ENCODE measurements at places on chromosomes 2 and 18.

DNA sequence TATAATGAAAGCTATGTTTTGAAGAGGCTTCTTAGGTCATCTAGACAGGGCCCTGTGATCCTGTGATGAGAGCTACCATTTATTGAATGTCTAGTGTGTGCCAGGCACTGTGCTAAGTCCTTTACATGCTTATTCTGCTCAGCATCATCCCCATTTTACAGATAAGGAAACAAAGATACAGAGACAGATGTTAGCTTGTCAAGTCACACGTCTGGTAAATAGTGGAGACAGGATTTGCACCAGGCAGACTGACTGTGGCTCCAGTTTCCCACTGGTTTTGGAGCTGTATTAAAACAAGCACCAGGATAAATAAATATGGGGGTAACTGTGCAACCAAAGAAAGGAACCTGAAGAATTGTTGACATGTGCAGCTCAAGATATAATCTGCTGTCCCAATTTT, 19.2 kb upstream of the EML6 start:
- no peak for DNase-seq

DNA sequence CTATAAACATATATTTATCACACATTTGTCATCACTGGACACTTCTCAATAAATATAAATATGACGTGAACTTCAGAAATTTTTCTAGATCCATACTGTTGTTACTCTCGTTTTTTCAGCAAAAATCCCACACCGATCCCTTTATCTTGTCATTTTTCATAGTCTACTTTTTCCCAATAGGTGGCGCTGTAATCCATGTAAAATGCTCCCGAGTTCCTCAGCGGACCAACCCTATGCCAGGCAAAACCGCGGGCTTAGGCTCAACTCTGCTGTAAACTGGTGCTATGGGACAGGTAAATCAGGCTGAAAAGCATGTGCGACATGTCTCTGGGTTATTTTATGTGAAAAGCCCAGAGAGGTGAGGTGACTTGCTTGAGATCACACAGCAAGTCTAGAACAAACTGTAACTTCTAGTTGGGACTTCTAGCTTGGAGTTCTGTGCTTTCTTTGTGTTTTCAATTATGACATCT, 104.0 kb downstream of the COBLL1 start:
- no peak for DNase-seq

GRCh38 chr2:237898057-237898414, 38.6 kb downstream of the RAMP1 start:
- no peak for DNase-seq

- DNase-seq, result no peak
Observed at GRCh38 chr18:57589161-57589560, 2.7 kb upstream of the FECH start.

GRCh38 chr2:61268249-61268648, 106.3 kb downstream of the C2orf74 start:
- DNase-seq, result no peak

- no peak for DNase-seq
Observed at GRCh38 chr2:113183264-113183663, 9.5 kb downstream of the PSD4 start.

DNA sequence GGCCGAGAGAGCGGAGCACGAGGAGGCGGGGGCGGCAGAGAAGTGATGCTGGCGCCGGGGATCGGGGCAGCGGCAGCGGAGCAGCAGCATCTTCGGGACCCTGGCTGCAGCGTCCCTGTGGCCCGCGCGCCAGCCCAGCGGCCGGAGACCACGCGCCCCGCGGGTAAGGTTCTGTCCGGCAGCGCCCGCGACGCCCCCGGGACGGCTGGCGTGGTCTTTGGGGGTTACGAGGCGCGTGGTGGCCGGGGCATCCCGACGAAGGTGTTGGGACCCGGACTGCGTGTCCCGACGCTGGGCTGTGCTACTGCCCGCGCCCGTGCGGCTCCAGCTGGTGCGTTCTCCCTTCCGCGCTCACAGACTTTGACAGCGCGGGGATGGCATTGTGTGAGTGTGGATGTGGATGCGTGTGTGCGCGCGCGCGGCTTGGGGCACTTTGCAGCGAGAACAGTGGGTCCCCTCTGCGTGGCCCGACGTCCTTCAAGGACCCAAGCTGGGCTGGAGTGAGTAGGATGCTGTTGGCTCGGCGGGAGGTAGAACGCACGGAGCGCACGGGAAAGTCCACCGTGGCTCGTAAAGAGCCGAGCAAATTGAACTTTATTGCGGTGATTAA, 405.0 kb downstream of the XIRP2 start:
- DNase-seq, result peak; percentile 5

DNA sequence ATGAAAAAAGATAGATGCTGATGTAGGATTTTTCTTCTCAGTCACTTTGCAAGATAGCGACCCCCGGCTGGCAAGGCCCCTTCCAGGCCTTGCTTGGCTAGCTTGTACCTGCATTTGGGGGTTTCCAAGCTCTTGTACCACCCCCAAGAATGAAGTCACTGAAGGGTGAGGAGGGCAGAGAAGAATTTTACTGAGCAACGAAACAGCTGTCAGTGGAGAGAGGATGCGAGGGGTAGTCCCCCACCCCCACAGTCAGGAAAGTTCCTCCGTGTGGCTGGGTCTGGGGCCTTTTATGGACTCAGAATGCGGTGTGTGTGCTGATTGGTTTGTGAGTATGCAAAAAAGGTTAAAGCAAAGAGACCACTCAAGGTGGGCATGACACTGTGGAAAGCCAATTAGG, 382.0 kb downstream of the GPD2 start:
- DNase-seq, result no peak

- DNase-seq, result no peak
Observed at GRCh38 chr2:54665436-54665856, 58.0 kb upstream of the EML6 start.

GRCh38 chr18:32730620-32731091, 42.2 kb downstream of the KLHL14 start:
- no peak for DNase-seq

DNA sequence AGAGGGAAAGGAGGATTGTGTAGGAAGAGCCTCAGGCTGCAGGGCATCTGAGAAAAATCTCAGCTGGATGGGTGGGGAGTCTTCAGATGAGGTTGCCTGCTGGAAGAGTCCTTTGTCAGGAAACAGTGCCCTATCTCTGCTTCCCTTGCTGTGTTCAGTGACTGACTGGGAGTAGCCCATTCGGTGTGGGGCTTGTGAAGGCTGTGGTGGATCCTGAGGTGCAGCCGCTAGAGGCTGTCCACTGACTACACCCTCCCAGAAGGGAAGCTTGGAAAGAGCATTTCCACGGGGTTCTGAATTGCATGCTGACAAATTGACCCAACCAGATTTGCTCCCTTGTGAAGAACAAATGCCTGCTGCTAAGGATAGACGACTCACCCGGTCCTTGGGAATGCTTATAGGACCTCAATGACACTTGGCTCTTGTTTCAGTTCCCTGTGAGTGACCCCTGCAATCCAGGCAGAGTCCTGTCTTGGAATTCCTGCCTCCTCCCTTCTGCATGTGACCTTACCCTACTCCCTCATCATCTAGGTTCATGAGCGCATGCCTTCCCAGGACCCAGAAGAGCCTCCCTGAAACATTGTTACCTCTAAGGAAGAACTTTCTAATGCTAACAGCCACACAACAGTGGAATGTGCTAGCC, 109.7 kb upstream of the FAM136A start:
- no peak for DNase-seq

DNA sequence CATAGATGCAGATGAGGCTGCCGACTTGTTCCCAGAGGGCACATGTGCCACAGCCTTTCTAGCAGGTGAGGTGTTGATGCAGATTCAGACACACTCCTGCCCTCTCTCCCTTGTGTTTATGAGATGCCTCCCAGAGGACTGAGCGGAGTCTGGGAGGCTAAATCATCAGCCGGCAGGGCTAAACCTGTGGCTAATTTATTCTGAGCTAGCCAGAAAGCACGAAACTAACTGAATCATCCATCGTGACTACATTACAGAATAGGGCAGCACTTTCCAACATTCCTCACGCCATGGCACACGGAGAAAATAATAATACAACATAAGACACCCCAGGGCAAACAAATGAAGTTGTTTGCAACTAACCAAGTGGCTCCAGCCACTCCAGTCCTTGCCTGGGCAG, 101.7 kb upstream of the FZD7 start:
- DNase-seq, result no peak

GRCh38 chr2:19868224-19868623, 33.6 kb downstream of the TTC32 start:
- DNase-seq, result no peak

GRCh38 chr2:130766711-130767407, 11.5 kb downstream of the AMER3 start:
- no peak for DNase-seq

DNA sequence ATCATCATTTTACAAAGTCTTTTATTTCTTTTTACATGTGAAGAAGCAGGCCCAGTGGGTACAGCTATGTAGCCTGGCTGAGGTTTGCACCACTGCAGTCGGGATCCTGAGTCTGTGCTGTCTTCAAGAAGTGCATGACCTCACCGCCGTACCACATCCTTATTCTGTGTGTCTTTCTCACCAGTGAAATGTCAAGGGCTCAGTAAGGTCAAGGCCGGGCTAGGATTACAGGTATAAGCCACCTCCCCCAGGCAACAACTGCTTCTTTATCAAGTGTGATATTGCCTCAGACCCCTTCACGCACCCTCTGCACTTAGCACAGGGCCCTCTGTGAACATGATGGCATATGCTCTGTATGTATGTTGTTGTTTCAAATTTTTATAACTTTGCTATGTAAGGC, 76.7 kb downstream of the PIEZO2 start:
- DNase-seq, result no peak

DNA sequence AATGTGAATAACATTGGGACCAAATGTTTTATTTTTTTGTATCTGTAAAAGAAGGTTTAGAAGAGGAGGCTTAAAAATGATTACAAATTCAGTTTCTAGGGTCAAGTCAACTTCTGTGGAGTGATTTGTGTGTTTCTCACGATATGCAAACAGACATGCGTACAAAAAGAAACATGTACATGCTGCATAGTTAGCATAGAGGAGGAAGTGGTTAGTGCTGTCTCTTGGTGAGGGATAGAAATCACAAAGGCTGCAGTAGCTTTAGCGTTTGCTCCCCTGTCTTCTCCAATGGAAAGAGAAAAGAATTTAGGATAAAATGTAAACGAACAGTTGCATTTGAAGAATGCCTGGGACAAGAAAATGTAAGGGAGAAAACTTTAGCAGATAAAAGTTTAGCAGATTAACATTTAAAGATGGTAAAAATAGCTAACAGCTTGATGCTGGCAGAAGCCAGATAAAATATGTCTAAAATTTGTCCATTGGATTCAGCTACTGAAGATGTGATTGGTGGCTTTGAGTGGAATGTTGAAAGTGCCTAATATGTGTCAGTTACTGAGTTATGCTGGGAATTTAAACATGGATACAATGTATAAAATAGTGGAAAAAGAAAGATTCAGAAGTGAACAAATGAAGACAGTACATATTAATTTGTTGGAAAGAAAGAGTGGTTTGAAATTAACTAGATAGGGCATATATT, 44.9 kb downstream of the MALT1 start:
- no peak for DNase-seq

DNA sequence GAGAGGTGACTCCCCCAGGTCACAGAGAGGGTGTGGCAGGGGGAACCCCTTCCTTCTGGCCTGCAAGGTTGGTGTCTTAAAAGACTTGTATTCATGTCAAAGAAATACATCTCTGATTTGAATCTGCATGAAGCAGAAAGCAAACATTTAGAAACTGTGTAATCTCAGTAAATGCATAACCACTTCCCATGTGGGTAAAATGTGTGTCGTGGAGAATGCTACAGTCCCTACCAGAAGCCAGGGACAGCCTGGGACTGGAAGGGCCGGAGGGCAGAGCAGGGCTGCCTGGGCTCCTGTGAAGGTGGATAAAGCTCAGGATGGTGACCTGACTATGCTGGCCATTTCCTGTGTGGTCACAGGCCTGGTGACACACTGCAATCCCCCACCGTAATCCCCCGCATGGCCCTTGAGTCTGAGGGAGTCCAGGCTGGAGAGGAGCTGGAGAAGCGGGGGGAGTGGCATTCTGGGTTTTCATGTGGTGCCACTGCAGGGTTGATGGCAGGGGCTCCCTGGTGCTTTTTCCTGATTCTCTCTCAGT, 102.2 kb downstream of the LRRC30 start:
- no peak for DNase-seq

GRCh38 chr2:51662187-51662586, 630.3 kb upstream of the NRXN1 start:
- DNase-seq, result no peak

DNA sequence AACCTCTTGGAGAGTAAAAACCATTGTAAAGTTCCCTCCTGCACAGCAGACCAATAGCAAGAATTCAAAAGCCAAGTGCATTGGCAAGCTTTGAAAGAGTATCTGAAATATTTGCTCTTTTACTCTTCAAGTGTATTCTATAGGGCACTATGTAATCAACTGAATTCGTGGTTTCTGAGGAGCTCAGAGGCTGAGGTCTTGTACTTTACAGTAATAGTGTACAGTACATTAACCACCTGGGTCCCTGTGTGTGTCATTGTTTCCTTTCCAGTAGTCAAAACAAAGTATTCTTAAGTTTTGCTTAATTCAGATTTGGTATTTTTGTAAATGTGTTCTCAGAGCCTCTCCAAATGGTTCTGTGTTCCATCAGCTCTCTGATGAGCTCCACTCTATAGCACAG, 769.7 kb downstream of the LRRTM4 start:
- DNase-seq, result no peak

GRCh38 chr2:176781570-176782217, 430.9 kb upstream of the HNRNPA3 start:
- DNase-seq, result no peak

DNA sequence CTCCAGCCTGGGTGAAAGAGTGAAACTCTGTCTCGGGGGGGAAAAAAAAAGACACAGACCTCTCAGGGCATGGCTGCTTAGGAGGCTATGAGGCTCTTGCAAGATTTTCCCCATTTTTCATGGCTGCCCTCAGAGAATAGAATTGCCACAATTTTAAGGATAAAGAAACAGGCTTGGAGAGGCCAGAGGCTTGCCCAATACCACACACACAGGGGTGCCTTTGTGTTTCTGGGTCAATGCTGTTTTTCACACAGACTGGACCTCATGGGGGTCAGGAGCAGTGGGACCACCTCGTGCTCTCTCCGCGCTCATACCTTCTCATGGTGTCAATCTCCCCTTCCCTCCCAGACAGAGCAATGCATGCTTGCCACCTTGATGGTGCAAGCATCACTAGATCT, 65.4 kb upstream of the ST3GAL5 start:
- DNase-seq, result no peak

- DNase-seq, result no peak
Observed at GRCh38 chr2:108910011-108910431, 79.0 kb downstream of the EDAR start.

GRCh38 chr2:224350703-224351102, 51.2 kb downstream of the FAM124B start:
- no peak for DNase-seq

- DNase-seq, result no peak
Observed at GRCh38 chr2:163737190-163737439, 1.3 kb upstream of the FIGN start.

GRCh38 chr18:56702946-56703345, 51.8 kb downstream of the WDR7 start:
- peak; percentile 2 for DNase-seq

- DNase-seq, result no peak
Observed at GRCh38 chr2:8089596-8089995, 592.3 kb upstream of the ID2 start.

- DNase-seq, result no peak
Observed at GRCh38 chr2:235508371-235509160, 14.7 kb downstream of the AGAP1 start.

- DNase-seq, result no peak
Observed at GRCh38 chr18:50569930-50570329, 10.0 kb downstream of the MAPK4 start.
